ENCODE measurements at places on chromosomes 1 and 21. TPM values are rescaled to one million over a fixed set of nuclear protein-coding genes. Genes with fewer than 3 reads are reported as not detected.

DNA sequence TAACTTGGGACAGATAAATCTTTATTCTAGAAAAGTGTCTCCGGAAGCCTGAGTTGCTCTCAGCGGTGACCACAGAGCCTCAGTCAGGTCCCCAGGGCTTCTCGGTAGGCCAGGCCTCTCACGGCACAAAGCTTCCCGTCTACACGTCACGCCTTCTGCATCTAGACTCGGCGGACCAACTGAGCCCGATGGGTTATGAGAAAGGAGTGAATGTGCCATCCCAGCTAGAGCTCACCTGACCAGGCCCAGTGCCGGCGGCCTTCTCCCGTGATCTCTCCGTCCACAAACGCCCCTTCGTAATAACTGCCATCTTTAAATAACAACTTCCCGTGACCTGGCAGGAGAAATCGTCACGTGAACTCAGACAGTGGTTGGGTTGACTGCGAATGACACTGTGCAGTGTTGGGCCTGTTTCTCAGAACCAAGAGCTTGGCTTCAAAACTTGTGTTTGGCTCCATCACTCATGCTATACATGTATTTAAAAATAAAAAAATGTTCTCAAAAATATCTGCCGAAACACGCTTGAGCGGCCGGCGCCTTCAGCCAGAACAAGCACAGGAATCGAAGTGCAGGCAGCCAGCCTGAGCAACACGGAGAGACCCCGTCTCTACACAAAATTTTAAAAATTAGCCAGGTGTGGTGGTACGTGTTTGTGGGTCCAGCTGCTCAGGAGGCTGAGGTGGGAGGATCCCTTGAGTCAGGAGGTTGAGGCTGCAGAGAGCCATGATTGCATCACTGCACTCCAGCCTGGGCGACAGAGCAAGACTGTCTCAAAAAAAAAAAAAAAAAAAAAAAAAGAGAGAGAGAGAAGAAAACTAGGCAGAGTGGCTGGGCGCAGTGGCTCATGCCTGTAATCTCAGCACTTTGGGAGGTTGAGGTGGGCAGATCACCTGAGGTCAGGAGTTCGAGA is 3.1 kb downstream of the MORN1 start:
- peak; percentile 56 for DNase-seq

- DNase-seq = no peak
Measured at GRCh38 chr1:71233645-71234044, 152.8 kb upstream of the ZRANB2 start.

GRCh38 chr21:42330380-42331371 is 15.5 kb upstream of the TFF3 start:
- DNase-seq = no peak

Gene KCNK2
- not detected for polyA plus RNA-seq

Gene OR10J1
- not detected for polyA plus RNA-seq
